ENCODE measurements at places on chromosomes 1 and 21. TPM values are rescaled to one million over a fixed set of nuclear protein-coding genes. Genes with fewer than 3 reads are reported as not detected.

- peak overlapping the region; percentile 47 for H3K27ac ChIP-seq
- peaks cover 30% of the 10 kb centered on the region for H3K27me3 ChIP-seq
- no peak overlapping the region for H3K4me3 ChIP-seq
- peak; percentile 63 for DNase-seq
- H3K4me1 ChIP-seq, result peaks cover 42% of the 10 kb centered on the region
These were observed 6.0 kb downstream of the TRNP1 start for GRCh38 chr1:26999440-26999987.

GRCh38 chr1:29953961-29954360 lies 717.6 kb downstream of the PTPRU start:
- no peaks in the 10 kb centered on the region for H3K36me3 ChIP-seq
- H3K27me3 ChIP-seq, result peaks cover 2% of the 10 kb centered on the region
- no peaks in the 10 kb centered on the region for H3K4me1 ChIP-seq
- no peak for DNase-seq
- H3K4me3 ChIP-seq, result no peak overlapping the region

DNA sequence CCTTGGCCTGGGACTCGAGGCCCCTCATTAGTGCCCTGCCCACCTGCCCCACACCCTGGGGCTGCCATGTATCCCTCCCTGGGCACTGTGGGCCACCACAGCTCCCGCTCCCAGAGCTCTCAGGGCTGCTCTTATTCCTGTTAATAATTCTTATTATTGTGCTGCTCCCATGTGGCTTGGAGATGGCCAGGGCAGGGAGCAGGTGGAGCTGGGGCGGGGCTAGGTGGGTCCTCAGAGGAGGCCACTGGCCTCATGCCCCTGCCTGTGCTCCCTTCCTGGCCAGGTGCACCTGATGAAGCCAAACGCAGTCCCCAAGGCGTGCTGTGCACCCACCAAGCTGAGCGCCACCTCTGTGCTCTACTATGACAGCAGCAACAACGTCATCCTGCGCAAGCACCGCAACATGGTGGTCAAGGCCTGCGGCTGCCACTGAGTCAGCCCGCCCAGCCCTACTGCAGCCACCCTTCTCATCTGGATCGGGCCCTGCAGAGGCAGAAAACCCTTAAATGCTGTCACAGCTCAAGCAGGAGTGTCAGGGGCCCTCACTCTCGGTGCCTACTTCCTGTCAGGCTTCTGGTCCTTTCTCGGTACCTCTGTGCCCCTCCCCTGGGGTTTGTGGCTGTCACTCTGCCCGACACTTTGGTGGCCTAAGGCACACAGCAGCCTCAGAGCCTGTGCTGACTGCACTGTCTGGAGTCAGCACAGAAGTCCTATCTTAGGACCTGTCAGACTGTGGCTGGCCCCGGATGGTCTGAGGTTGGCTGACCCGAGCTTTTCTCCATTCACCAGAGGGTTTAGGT lies 34.1 kb downstream of the BMP8A start:
- no peak overlapping the region for H3K27ac ChIP-seq
- H3K4me1 ChIP-seq, result no peaks in the 10 kb centered on the region
- no peaks in the 10 kb centered on the region for H3K27me3 ChIP-seq
- no peak for DNase-seq
- no peak overlapping the region for H3K4me3 ChIP-seq

- no peaks in the 10 kb centered on the region for H3K36me3 ChIP-seq
- no peaks in the 10 kb centered on the region for H3K4me1 ChIP-seq
- no peak overlapping the region for H3K27ac ChIP-seq
- DNase-seq, result peak; percentile 43
These were observed 79.5 kb upstream of the BACH1 start for GRCh38 chr21:29219165-29219770.

- peaks cover 10% of the 10 kb centered on the region for H3K36me3 ChIP-seq
- no peaks in the 10 kb centered on the region for H3K27me3 ChIP-seq
- H3K27ac ChIP-seq, result no peak overlapping the region
- peaks cover 40% of the 10 kb centered on the region for H3K4me1 ChIP-seq
These were observed 100.7 kb downstream of the KCNN3 start for GRCh38 chr1:154769193-154769895.

DNA sequence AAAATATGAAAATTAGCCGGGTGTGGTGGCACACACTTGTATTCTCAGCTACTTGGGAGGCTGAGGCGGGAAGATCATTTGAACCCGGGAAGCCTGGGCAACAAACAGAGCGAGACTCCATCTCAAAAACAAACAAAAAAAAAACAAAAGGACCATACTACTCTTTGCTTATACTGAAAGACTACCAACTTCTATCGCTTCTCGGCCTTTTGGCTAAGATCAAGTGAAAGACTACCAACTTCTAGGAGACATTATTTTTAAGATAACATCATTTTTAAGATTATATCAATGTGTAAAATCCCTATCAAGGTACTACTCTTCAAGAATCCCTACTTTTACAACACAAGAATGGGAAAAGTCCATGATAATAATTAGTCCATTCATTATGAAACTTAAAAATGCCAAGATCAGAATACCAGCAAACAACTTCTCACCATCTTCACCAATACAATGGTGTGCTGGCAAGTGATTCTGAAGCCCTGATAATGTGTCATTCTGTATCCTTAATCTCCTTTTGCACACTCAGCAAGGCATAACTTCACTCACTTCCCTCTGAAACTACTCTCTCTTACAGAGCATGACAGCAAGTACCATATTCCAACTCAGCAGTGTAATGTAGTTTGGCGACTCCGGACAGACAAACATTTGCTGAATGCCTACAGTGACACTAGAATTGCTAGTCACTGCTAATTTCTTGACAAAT lies 1.7 kb downstream of the PTP4A2 start:
- DNase-seq, result peak; percentile 54
- H3K27ac ChIP-seq, result peak overlapping the region; percentile 94
- no peaks in the 10 kb centered on the region for H3K36me3 ChIP-seq

GRCh38 chr1:226108935-226109828 lies 46.7 kb downstream of the H3-3A start:
- peak overlapping the region; percentile 100 for H3K27ac ChIP-seq
- H3K27me3 ChIP-seq, result no peaks in the 10 kb centered on the region
- peak; percentile 84 for DNase-seq
- H3K4me3 ChIP-seq, result peak overlapping the region; percentile 72
- H3K4me1 ChIP-seq, result peaks cover 37% of the 10 kb centered on the region
- H3K36me3 ChIP-seq, result no peaks in the 10 kb centered on the region

DNA sequence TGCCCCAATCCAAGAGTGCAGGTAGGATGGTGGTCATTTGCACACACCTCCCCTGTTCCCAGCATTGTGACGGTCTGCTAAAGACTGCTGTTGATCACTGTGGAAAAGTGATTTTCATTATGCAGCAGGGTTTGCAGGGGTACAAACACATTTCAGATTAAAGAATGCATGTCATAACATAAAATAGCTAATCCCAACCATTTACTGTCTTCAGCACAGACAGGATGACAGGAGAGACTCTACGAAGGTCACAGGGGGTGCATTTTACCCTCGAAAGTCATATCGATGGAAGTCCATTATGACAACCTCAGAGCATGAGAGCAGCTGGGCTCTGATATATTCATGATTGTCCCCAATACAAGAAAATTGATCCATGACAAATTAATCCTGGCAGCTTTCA lies 302.6 kb downstream of the AJAP1 start:
- H3K27ac ChIP-seq, result no peak overlapping the region
- no peak for DNase-seq
- H3K4me1 ChIP-seq, result no peaks in the 10 kb centered on the region
- H3K27me3 ChIP-seq, result no peaks in the 10 kb centered on the region
- H3K4me3 ChIP-seq, result no peak overlapping the region
- H3K36me3 ChIP-seq, result no peaks in the 10 kb centered on the region

GRCh38 chr1:182644886-182645285 lies 39.5 kb downstream of the RGS8 start:
- H3K4me3 ChIP-seq, result no peak overlapping the region
- H3K27me3 ChIP-seq, result no peaks in the 10 kb centered on the region
- H3K27ac ChIP-seq, result no peak overlapping the region
- no peaks in the 10 kb centered on the region for H3K36me3 ChIP-seq
- DNase-seq, result no peak

DNA sequence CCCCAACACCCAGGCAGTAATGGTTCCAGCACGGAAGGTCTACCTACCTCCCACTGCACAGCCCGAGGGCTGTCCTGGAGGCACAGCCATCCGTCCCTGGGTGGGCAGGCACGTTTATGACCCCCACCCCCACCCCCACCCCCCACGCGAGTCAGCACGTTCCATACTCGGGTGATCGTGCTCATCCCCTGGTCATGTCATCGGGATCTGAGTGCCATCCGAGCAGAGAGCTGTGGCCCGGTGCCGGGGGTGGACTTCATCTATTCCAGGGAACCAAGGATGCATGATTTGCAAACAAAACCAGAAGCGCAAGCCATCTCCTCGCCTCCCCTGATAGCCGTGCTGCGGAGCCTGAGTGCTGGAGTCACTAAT lies 1.1 kb downstream of the TSPEAR start:
- peaks cover 92% of the 10 kb centered on the region for H3K27me3 ChIP-seq
- H3K4me1 ChIP-seq, result peaks cover 25% of the 10 kb centered on the region
- H3K4me3 ChIP-seq, result no peak overlapping the region
- no peaks in the 10 kb centered on the region for H3K36me3 ChIP-seq
- no peak for DNase-seq
- no peak overlapping the region for H3K27ac ChIP-seq

DNA sequence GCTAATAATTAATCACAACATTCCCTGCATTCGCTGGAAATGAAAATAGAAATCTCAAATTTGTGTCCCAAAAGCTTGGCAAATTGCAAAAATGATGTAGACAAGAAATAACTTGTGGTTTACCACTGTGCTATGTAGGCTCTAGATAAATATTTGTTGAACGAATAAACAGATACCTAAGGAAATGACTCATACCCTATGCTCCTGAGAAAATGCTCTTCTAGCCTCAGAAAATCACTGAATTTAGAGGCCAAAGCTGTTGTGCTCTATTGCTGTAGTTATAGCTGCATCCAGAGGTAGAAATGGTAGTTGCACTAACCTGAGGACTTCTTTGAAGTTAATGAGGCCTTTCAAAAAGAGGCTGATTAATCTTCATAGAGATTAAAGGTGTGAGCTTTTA lies 142.0 kb upstream of the ZNHIT6 start:
- H3K27me3 ChIP-seq, result no peaks in the 10 kb centered on the region
- no peaks in the 10 kb centered on the region for H3K4me1 ChIP-seq
- H3K36me3 ChIP-seq, result no peaks in the 10 kb centered on the region
- DNase-seq, result peak; percentile 36
- no peak overlapping the region for H3K27ac ChIP-seq

- no peak for DNase-seq
- no peaks in the 10 kb centered on the region for H3K4me1 ChIP-seq
- no peak overlapping the region for H3K27ac ChIP-seq
- no peak overlapping the region for H3K4me3 ChIP-seq
These were observed 8.1 kb downstream of the ARV1 start for GRCh38 chr1:230986976-230987375.

- H3K36me3 ChIP-seq, result no peaks in the 10 kb centered on the region
- H3K4me3 ChIP-seq, result no peak overlapping the region
- H3K27me3 ChIP-seq, result peaks cover 19% of the 10 kb centered on the region
These were observed 18.4 kb upstream of the CDCA8 start for GRCh38 chr1:37673920-37674319.

GRCh38 chr1:151494741-151495281 lies 16.4 kb upstream of the CGN start:
- no peaks in the 10 kb centered on the region for H3K36me3 ChIP-seq
- peaks cover 2% of the 10 kb centered on the region for H3K27me3 ChIP-seq
- peak; percentile 38 for DNase-seq
- no peak overlapping the region for H3K4me3 ChIP-seq
- no peak overlapping the region for H3K27ac ChIP-seq

- DNase-seq, result no peak
- H3K27me3 ChIP-seq, result no peaks in the 10 kb centered on the region
- H3K4me3 ChIP-seq, result no peak overlapping the region
- H3K36me3 ChIP-seq, result peaks cover 7% of the 10 kb centered on the region
These were observed 5.4 kb downstream of the UBR4 start for GRCh38 chr1:19204446-19205266.

DNA sequence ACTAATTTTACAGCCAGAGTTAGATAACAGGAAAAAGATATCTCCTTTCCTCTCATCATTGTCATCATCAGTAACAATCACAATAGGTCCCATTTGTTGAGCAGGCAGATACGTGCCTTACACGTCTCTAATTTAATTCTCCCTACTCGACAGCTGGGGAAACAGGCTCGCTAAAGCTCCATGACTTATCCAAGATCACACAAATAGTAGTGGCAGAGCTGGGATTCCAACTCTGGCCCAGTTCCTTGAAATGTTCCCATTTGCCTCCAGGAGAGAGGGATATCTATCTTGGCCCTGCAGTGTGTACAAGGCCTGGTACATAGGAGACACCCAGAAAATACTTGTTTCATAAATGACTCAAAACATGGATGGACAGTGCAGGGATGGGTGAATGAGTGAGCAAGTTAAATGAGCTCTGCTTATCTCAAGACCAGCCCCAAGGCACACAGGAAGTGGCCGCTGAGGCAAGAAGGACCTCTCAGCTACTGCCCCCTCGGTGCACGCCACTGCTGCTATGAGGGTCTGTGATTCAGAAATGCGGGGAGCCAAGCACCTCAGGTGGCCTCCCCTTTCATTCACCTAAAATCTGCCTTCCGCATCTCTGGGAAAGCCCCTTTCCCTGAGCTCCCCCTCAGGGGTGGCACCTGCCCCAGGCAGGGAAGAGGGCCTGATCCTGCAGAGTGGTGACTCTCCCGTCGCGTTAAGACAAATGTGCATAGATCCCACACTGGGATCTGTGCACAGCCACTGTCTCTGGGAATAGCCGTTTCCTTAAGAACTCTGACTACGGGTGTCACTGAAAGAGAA lies 3.6 kb downstream of the KCNN3 start:
- peak overlapping the region; percentile 38 for H3K4me3 ChIP-seq
- H3K27ac ChIP-seq, result peak overlapping the region; percentile 90
- peaks cover 11% of the 10 kb centered on the region for H3K27me3 ChIP-seq
- peaks cover 90% of the 10 kb centered on the region for H3K4me1 ChIP-seq
- no peaks in the 10 kb centered on the region for H3K36me3 ChIP-seq

Gene LDLRAD1
- total RNA-seq, result not detected

Gene FYB2
- not detected for total RNA-seq

Gene NPHS2
- not detected for total RNA-seq

Gene PAQR6
- total RNA-seq, result 1.2 TPM

Gene HSD3B2
- not detected for total RNA-seq

Gene ELF3
- 0.35 TPM for total RNA-seq

Gene EVI5
- total RNA-seq, result 31.7 TPM

Gene FMO3
- total RNA-seq, result 0.04 TPM

Gene INKA2
- total RNA-seq, result 37.7 TPM

Gene NASP
- 56.4 TPM for total RNA-seq

Gene FCRL5
- total RNA-seq, result not detected

All from muscle of leg (tissue), 16 donors.